Right hindlimb (tissue), 1 donor: ENCODE measurements at places on chromosomes 3 and 15.

- DNase-seq = no peak
These were observed 145.5 kb downstream of the UACA start for GRCh38 chr15:70617911-70618287.

- DNase-seq = no peak
These were observed 223.4 kb upstream of the CGNL1 start for GRCh38 chr15:57152666-57153539.

DNA sequence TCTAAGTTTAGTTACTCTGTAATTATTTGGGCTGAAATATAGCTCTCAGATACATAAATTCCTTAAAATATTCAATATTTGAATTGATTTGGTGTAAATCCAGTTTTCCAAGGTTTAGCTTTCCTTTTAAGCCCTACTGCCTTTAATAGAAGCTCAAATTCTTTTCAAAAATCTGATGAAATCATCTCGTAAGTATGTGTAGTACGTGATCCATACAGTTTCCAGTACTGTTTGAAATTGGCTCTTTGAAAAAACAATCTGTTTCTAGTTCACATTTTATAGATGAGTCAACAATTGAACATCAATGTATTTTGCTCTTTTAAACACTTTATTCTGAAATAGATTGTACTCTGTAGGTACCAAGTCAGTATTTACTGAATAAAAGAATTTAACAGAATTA is 84.2 kb downstream of the LRRC49 start:
- DNase-seq = no peak

DNA sequence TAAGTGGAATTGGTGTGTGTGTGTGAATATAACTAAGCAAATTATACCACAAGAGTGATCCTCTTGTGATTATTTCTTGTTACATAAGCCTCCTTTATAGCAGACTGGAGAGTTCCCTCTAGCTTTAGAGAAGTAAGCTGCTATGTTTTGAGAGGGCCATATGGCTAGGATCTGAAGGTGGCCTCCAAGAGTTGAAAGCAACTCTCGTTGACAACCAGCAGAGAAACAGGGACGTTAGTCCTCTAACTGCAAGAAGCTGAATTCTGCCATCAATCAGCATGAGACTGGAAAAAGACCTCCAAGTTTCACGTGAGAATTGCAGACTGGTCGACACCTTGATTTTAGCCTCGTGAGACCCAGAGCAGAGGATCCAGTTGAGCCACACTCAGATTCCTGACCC is 278.5 kb upstream of the ZNF717 start:
- DNase-seq = no peak

GRCh38 chr15:44193651-44194322 is 1.3 kb downstream of the FRMD5 start:
- DNase-seq = no peak

GRCh38 chr15:99502182-99502581 is 63.6 kb upstream of the MEF2A start:
- no peak for DNase-seq

GRCh38 chr3:183099838-183100204 is 525 bp upstream of the MCCC1 start:
- no peak for DNase-seq

DNA sequence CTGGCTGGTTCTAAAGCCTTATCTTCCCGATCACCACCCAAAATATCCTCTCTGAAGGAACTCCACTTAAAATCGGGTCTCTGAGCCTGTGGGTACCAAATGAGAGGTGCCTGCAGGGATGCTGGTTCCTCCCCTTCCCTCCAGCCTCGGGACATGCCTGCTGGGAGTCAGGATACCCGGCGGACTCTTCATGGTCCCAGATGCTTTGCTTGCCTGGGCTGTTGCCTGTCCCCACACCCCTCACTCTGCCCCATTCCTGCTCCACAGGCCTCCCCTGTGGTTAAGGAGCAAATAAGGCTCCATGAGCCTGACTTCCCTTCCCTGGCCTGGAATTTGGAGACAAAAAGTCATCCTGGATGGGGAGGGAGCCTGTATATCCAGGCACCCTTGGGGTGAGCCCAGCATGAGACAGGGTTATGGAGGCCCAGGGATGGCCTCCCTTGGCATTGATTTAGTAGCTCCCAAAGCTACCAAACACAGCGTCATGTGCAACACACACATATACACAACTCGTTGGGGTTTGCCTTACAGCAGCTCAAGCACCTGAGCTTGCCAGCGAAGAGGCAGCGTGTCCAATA is 12.3 kb upstream of the CORO2B start:
- DNase-seq = no peak

- peak; percentile 50 for DNase-seq
These were observed 129.0 kb downstream of the RPL22L1 start for GRCh38 chr3:170740726-170741591.

GRCh38 chr15:78000091-78000926 is 77.2 kb downstream of the TBC1D2B start:
- DNase-seq = peak; percentile 81

DNA sequence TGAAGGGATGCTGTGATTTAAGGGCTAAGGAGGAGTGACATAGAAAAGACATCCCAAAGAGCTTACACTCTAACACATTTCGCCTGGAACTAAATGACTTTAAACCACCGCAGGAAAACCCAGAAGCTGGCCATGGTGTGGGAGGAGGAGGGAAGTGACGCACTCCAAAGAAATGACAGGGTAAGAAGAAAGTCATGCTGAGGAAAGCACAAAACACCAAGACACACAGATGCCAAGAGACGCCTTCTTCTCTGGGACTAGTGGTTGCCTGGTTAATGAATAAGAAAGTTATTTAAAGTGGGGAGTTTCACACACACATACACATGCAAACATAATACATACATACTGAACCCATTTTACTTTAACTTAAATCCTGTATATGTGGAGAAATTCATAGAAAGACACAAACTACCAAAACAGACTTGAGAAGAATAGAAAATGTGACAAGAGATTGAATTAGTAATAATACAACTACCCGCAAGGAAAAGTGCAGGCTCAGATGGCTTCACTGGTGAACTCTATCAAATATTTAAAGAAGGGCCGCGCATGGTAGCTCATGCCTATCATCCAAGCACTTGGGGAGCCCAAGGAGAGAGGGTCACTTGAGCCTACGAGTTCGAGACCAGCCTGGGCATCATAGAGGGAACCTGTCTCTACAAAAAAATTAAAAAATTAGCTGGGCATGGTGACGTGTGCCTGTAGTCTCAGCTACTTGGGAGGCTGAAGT is 125.5 kb downstream of the NSMCE3 start:
- DNase-seq = no peak

DNA sequence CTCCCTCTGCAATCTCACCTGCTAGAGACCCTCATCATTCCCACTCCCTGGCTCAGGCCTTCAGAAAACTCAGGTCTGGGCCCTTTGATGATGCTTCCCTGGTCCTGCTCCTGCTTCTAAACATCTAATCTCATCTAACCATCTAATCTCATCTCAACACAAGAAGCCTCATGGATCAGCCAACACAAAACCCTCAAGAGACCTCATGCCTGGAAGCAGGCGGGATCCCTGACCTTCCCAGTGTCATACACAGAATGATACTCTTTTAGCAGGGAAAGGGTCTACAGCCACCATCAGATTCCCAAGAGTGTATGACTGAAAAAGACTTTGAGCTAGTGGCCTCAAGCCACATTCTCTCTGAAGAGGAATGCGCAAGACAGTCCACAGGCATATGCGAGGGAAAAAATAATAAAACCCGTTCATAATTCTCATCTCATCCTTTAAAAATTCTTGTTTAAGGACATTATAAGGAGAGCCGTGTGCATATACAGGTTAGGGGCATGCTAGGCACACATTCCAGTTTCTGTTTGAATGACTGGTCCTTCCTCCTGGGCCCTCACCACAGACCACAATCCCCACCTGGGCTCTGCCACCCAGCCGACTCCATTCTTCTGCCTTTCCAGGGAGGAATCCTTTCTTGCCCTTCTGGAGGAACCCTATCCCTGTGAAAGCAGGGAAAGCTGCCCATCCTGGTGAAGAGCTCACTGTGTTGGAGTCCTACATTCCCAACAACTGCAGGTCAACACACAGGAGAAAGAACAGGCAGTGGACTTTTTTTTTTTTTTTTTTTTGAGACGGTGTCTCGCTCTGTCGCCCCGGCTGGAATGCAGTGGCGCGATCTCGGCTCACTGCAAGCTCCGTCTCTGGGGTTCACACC is 2.2 kb downstream of the ZXDC start:
- DNase-seq = no peak

GRCh38 chr15:52780172-52780980 is 9.8 kb downstream of the ONECUT1 start:
- peak; percentile 70 for DNase-seq

DNA sequence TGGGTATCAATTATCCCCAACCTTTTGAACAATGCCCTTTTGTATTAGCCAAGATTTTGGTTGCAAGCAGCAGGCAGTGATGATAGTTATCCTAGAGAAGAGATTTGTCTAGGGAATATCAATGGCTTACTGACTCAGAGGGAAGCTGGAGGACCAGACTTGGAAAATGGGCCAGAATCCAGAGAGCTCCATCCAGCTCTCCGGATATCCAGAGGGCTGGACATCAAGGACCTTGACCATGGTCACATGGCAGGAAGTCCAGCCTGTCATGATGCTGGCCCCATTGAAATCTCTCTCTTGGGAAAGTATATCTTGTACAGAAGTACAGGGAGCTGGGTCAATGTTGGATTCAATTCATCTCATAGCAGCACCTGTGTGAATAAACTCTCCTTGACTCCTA is 148.5 kb upstream of the PDZRN3 start:
- DNase-seq = peak; percentile 50
